CD8-positive, alpha-beta T cell (primary cell): ENCODE measurements at places on chromosomes 11 and 22.

- no peak for DNase-seq
Observed at GRCh38 chr22:30743257-30744020, 48.8 kb downstream of the OSBP2 start.

DNA sequence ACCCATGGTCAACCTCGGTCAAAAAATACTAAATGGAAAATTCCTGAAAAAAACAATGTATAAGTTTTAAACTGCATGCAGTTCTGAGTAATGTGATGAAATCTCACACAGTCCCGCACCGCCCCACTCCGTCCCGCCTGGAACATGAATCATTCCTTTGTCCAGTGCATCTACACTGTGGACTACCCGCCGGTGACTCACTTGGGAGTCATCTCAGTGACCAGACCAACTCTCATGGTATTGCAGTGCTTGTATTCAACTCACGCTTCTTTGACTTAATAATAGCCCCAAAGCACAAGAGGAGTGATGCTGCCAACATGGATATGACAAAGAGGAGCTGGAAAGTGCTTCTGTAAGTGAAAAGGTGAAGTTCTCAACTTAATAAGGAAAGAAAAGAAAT lies 48.8 kb downstream of the ARHGAP32 start:
- no peak for DNase-seq

- DNase-seq = no peak
Observed at GRCh38 chr11:102551169-102551781, 20.7 kb upstream of the MMP7 start.

- no peak for DNase-seq
Observed at GRCh38 chr11:44729713-44730112, 3.0 kb downstream of the TSPAN18 start.

DNA sequence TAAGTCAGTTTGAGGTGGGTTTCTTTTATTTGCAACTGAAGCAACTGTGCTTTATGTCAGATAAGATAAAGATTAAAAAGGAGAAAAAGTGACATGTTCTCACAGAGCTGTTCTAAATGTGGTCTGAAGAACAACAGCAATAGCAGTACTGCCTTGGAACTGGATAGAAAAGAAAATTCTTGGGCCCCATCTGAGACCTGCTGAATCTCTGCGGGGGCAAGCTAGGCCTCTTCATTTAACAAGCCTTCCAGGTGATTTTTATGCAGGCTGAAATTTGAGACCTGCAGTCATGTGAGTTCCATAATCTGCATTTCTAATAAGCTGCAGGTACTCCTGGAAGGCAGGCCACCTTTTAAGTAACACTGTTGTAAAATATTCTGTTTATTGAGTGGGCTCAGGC lies 91.4 kb upstream of the CTSC start:
- no peak for DNase-seq

- no peak for DNase-seq
Observed at GRCh38 chr11:71164186-71164585, 88.2 kb downstream of the SHANK2 start.

GRCh38 chr11:35363854-35364780 lies 55.2 kb downstream of the SLC1A2 start:
- no peak for DNase-seq

DNA sequence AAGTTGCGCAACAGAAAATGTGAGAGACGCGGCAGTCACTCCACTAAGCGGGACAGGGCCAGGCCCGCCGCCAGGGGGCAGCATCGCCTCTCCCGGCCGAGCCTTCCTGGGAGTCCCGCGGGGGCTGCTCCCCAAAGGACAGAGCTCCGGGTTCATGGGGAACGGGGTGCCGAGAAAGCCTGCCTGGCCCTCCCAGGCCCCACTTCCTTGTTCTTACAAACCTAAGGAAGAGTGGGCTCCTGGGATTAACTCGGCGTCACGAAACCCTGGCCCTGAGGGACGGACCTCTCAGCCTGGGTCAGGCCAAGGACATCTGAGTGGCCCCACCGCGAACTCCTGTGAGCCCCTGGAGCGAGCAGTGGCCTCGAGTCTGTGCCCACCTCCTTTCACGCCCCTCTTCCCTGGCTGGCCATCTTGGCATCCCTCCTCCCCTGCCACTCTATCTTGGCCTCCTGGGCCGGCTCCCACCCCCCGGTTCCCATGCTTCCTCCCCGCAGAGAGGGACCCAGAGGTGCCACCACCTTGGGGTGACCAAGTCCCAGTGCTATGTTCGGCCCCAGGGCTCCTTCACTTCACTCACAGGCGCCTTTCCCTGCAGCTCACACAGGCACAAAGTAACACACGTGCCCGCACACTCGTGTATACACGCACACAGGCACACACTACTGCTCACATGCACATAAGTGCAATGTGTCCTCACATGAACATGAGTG lies 99.9 kb upstream of the FGF3 start:
- peak; percentile 51 for DNase-seq

GRCh38 chr11:95163106-95163505 lies 67.9 kb downstream of the SESN3 start:
- no peak for DNase-seq

DNA sequence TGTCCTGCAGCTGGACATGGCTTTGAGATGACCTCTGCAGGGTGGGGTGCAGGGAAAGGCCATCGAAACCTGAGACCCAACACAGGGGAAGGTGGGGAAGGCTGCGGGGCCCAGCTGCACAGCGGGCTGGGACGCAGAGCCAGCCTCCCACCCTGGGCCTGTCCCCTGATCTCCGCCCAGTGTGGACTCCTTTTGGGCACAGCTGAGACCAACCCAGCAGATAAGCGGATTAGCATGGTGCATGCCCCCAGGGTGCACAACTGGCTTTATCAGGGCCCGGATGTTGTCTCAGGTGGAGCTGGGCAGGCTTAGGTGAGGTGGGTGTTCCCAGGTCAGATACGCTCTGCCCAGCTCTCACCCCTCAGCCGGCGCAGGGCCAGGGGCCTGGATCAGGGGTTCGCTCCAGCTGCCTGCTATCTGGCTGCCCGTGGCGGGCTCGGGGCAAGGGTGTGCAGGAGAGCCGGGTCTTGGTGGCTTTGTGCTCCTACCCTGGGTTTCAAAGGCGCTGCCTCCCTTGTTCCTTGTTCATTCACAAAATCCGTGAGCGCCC lies 28.1 kb upstream of the MUC5AC start:
- DNase-seq = no peak

GRCh38 chr22:25054943-25055511 lies 102.5 kb downstream of the KIAA1671 start:
- DNase-seq = peak; percentile 64

DNA sequence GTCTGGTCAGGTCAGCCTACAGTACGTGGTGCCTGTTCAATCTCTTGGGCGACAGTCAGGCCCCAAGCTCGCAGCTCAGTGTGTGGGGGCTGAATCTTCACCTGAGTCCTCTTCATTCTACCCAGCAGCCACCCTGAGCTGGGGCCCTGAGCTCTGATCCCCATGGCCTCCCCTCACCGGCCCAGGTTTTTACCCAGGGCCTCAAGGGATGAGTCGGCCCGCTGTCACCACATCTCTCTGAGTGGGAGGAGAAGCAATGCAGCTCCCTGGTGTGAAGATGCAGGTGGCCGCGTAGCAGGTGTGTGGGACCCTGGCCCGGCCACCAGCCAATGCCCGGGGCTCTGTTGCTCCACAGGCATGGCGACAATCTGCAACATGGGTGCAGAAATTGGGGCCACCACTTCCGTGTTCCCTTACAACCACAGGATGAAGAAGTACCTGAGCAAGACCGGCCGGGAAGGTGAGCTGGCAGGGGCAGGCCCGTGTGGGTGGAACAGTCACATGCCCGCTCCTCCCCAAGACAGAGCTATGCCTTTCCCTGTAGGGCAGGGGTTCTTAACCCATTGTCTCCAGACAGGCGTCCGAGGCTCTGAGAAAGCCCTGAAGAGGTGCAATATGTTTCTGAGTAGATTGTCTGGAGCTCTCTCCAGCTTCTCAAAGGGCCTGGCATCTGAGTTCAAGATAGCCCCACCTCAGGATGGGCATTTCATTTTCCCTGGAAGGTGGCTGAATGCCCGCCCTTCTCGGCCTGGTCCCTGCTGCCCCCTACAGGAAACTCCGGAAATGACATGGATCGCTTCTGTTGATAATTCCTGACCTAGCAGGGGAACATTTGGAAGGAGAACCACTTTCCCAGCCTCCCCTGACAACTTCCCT lies 26.9 kb downstream of the POLR3H start:
- DNase-seq = peak; percentile 62

DNA sequence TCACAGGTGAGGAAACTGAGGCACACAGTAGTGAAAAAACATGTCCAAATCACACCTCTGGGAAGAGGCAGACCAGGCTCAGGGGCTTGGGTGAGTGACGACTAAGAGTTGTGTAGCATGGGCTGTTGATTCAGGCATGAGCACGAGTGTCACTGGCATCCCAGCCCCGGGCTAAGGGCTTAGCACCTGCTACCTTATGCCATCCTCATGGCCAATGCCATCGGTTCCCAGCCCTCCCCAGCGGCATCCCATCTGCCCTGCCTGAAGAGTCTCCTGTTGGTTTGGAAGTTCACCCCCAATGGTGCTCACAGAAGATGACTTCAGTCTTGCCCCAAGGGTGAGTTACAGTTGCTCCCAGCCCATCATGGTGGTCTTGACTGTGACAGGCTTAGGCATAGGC lies 22.4 kb downstream of the MB start:
- no peak for DNase-seq

DNA sequence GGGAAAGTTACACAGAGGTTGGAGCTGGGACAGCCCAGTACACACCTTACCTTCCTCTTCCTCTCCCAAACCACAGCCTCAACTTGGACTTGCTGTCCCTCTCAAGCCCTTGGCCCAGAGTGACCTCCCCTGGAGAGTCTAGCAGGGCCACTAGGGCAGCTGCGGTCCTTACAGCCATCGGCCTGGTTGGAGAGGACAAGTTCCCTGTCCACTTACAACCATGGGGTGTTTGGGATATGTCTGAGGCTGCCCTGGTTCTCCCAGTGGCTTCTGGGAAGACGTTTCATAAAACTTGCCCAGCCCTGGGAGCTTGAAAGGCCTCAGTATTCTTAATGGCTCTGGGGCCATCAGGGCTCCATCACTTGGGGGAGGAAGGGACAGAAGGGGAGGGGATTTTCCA lies 13.1 kb upstream of the DGKZ start:
- no peak for DNase-seq

GRCh38 chr11:95487391-95487790 lies 256.4 kb upstream of the SESN3 start:
- DNase-seq = no peak

DNA sequence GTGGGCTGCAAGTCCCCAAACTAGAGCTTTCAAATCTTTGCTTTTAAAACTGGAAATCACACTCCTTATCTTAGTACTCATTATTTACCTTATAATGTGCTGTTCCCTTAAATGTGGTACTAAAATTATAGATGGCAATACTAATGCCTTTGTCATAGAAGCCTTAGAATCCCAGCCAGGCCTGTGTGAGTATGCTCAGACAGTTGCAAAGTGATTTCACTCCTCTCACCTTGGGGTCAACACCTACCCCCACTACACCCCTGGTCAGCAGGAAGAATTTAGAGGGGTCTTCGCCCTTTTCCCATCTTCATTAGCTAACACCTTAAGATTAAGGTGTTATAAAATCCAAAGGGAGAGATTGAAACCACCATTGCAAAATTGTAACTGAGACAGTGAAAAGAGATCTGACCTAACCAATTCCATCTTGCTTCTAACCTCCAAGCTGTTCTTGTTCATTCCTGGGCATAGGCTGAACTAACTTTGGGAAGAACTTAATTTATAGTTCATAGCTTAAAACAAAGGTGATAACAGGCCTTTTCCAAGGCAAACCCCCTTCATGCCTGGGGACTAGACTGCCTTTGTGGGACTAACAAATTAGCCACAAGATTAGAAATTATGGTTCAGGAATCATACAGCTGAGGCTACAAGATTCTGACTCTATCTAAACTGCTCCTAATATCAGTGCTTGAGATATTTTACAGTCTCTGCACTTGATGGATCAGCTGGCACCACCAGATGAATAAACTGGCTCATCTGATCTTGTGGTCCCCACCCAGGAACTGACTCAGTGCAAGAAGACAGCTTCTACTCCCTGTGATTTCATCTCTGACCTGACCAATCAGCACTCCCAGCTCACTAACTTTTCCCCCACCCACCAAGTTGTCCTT lies 10.4 kb upstream of the MRPL17 start:
- no peak for DNase-seq

GRCh38 chr22:31828739-31829138 lies 74.9 kb downstream of the DEPDC5 start:
- no peak for DNase-seq
